ENCODE measurements at places on chromosomes 5 and 9. TPM values are rescaled to one million over a fixed set of nuclear protein-coding genes. Genes with fewer than 3 reads are reported as not detected.
A peak's percentile ranks its signal among the peaks of the same experiment; 100 is the strongest.

PCDHGC3 gene
- total RNA-seq, result 18.8 TPM

KIF4B gene
- 0.18 TPM for total RNA-seq

- no peak for DNase-seq
- peak overlapping the region; percentile 64 for H3K4me3 ChIP-seq
- peaks cover 22% of the 10 kb centered on the region for H3K27me3 ChIP-seq
- no peaks in the 10 kb centered on the region for H3K36me3 ChIP-seq
- peaks cover 16% of the 10 kb centered on the region for H3K4me1 ChIP-seq
Observed at GRCh38 chr5:149273237-149273636, 1.6 kb downstream of the AFAP1L1 start.

SPAAR gene
- not detected for total RNA-seq

GRCh38 chr5:128237546-128237945 is 154.0 kb downstream of the SLC12A2 start:
- H3K4me3 ChIP-seq, result no peak overlapping the region
- H3K27me3 ChIP-seq, result no peaks in the 10 kb centered on the region
- DNase-seq, result peak; percentile 63

DNA sequence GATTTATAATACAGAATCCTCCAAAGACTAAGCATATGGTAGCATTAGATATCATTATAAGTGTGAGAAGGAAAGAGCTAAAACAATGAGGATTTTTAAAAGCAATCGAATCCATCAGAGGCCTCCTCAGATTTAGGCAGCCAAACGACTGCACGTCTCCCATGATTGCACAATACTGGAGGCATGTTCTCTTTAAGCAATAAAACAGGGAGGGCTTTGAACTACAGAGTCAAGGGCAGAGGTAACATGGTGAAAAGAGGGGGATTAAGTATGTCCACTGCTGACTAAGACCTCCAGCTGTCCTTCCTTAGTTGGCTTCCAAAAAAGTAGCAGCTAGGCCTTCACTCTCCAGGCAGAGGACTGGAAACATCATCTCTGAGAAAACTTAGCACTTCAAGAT is 298.7 kb upstream of the RGMB start:
- no peaks in the 10 kb centered on the region for H3K36me3 ChIP-seq
- no peaks in the 10 kb centered on the region for H3K4me1 ChIP-seq
- no peaks in the 10 kb centered on the region for H3K27me3 ChIP-seq

DNA sequence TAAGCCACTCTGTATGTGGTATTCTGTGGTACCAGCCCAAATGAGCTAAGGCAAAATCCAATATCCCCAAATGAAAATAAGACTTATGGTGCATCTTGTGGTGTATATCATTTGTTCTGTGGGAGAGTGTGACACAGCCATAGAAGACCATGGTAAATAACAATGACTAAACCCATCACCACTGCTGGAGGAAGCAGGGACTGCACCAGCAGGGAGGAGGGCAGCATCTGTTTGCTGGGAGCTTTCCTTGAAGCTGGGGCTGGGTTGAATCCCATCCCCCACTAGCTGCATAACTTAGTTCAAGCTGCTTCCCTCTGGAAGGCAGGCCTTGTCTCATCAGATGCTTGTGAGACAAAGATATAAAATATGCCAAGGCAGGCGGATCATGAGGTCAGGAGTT is 14.2 kb downstream of the GADD45G start:
- H3K27ac ChIP-seq, result no peak overlapping the region
- H3K36me3 ChIP-seq, result no peaks in the 10 kb centered on the region
- no peak overlapping the region for H3K4me3 ChIP-seq
- H3K27me3 ChIP-seq, result no peaks in the 10 kb centered on the region
- DNase-seq, result no peak

TUBB4B gene
- total RNA-seq, result 115 TPM

- H3K4me3 ChIP-seq, result no peak overlapping the region
- peak; percentile 30 for DNase-seq
- no peak overlapping the region for H3K27ac ChIP-seq
- peaks cover 6% of the 10 kb centered on the region for H3K4me1 ChIP-seq
Observed at GRCh38 chr5:113197456-113198200, 221.0 kb downstream of the DCP2 start.

- peak overlapping the region; percentile 88 for H3K27ac ChIP-seq
- H3K27me3 ChIP-seq, result no peaks in the 10 kb centered on the region
- DNase-seq, result peak; percentile 70
- peak overlapping the region; percentile 70 for H3K4me3 ChIP-seq
- H3K36me3 ChIP-seq, result no peaks in the 10 kb centered on the region
Observed at GRCh38 chr9:104927216-104927911, 591 bp downstream of the ABCA1 start.

DNA sequence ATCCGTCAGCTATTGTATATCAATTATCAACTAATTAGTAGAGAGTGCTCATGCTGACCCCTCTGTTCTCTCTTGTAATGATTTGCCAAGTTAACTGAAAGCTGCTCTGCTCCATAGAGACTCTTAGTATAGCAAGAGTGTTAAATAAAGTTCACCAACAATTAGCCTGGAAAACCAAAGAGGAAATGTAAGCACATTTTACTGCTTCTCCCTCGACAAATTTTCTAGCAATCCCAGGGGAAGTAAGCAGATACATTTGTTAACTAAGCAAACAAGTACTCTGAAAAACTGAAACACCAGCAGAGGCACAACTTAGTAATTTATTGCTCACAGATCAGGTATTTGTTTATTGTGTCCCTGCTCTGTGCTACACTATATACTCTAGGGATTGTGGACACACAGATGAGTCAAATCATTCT is 162.2 kb downstream of the GLIS3 start:
- H3K27ac ChIP-seq, result peak overlapping the region; percentile 39
- H3K36me3 ChIP-seq, result no peaks in the 10 kb centered on the region
- DNase-seq, result no peak
- peaks cover 15% of the 10 kb centered on the region for H3K4me1 ChIP-seq
- H3K27me3 ChIP-seq, result no peaks in the 10 kb centered on the region

- no peaks in the 10 kb centered on the region for H3K36me3 ChIP-seq
- no peaks in the 10 kb centered on the region for H3K4me1 ChIP-seq
- no peak overlapping the region for H3K27ac ChIP-seq
- no peaks in the 10 kb centered on the region for H3K27me3 ChIP-seq
- H3K4me3 ChIP-seq, result no peak overlapping the region
Observed at GRCh38 chr5:27389696-27390095, 351.3 kb upstream of the CDH9 start.

HARS1 gene
- total RNA-seq, result 50.3 TPM

ST8SIA4 gene
- total RNA-seq, result 3.6 TPM

DNA sequence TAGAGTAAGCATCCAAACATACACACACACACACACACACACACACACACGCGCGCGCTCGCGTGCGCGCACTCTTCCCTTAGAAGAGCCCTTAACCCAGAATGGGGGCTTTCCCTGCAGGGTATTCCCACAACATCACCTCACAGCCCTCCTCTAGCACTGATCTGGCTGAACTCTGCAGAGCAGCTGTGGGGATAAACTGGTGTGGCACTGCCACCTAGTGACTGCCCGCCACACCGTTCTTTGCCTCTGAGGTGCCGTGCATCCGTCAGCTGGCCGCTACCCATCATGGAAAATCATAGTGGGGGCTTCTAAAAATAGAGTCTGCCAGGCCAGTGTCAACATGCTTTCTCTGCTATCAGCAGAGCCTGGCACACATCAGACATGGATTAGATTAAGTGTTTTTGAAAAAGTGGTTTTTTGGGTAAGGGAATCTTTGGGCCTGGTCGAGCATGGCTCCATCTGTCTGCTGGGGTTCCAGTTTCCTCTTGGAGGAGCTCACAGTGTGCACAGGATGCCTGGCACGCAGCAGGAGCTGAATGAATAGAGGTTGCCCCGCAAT is 88.1 kb downstream of the KCNN2 start:
- H3K27ac ChIP-seq, result no peak overlapping the region
- DNase-seq, result peak; percentile 63

DNA sequence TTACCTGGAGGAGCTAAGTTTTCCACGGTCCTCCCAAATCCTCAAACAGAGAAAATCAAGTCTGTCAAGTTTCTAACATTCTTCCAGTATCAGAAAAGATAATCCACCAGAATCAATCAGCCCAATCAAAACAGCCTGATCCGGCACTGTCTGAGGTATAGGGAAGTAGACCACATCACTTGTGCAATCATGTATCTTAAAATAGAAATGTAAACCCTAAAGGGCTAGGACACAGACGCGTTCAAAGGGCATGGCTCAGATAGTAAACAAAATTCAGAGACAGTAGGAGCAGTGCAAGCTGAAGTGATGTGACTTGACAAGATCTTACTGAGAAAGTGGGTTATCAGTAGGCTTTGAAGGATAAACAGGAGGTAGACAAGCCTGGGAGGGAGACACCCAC is 252.4 kb upstream of the DAPK1 start:
- H3K4me3 ChIP-seq, result no peak overlapping the region
- no peaks in the 10 kb centered on the region for H3K4me1 ChIP-seq
- H3K36me3 ChIP-seq, result no peaks in the 10 kb centered on the region
- no peak overlapping the region for H3K27ac ChIP-seq
- no peaks in the 10 kb centered on the region for H3K27me3 ChIP-seq

KCTD16 gene
- not detected for total RNA-seq

DNA sequence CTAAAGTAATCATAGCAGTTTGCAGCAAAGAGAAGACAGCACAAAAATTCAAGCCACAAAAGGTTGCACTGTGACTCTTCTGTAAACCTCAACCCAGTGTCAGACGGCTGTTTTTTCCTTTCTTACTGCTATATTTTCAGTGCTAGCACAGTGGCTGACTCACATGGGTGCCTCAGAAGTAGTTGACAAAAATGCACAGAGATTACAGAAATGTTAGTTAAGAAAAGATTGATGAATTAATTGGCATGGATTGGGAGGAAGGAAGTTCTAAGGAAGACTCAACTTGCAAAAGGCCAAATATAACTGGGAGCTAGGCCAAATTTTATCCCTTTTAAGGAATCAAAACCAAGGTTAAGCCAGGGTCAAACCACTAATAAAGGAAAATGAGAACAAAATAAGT is 43.7 kb upstream of the ITGA1 start:
- DNase-seq, result peak; percentile 42
- no peak overlapping the region for H3K4me3 ChIP-seq
- H3K36me3 ChIP-seq, result no peaks in the 10 kb centered on the region
- H3K27ac ChIP-seq, result no peak overlapping the region
- no peaks in the 10 kb centered on the region for H3K27me3 ChIP-seq

- H3K36me3 ChIP-seq, result no peaks in the 10 kb centered on the region
- no peak for DNase-seq
- no peaks in the 10 kb centered on the region for H3K4me1 ChIP-seq
- no peak overlapping the region for H3K4me3 ChIP-seq
- no peaks in the 10 kb centered on the region for H3K27me3 ChIP-seq
Observed at GRCh38 chr5:167509076-167509475, 782.4 kb upstream of the WWC1 start.

DNA sequence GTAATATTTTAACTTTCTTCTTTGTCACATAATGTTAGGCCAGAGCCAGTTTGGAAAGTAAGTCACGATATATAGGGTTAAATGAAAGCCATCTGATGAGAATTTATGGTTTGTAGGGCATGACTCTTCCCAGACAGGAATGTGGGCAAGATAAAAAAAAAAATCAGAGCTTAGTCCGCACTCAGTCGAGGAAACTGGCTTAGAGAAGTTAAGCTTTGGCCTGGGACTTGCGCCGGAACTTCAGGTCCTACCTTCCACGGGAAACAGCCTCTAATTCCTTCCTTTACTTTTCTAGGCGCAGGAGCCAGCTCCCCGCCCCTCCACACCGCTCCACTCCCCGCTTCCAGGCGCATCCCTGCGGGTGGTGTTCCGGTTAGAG is 475 bp downstream of the DDX31 start:
- peak overlapping the region; percentile 88 for H3K4me3 ChIP-seq
- H3K27ac ChIP-seq, result peak overlapping the region; percentile 96
- H3K27me3 ChIP-seq, result no peaks in the 10 kb centered on the region
- peaks cover 26% of the 10 kb centered on the region for H3K4me1 ChIP-seq
- no peaks in the 10 kb centered on the region for H3K36me3 ChIP-seq

DDX41 gene
- 91.1 TPM for total RNA-seq

GRCh38 chr9:13809401-13809800 is 504.5 kb downstream of the NFIB start:
- H3K27me3 ChIP-seq, result no peaks in the 10 kb centered on the region
- H3K4me3 ChIP-seq, result no peak overlapping the region
- H3K4me1 ChIP-seq, result no peaks in the 10 kb centered on the region

- DNase-seq, result no peak
- no peaks in the 10 kb centered on the region for H3K27me3 ChIP-seq
- peak overlapping the region; percentile 78 for H3K27ac ChIP-seq
Observed at GRCh38 chr5:173919443-173919842, 31.3 kb downstream of the CPEB4 start.

GRCh38 chr5:125293726-125294125 is 547.3 kb upstream of the ZNF608 start:
- H3K27ac ChIP-seq, result no peak overlapping the region
- no peak for DNase-seq
- H3K4me3 ChIP-seq, result no peak overlapping the region
- H3K36me3 ChIP-seq, result no peaks in the 10 kb centered on the region
- no peaks in the 10 kb centered on the region for H3K27me3 ChIP-seq

DNA sequence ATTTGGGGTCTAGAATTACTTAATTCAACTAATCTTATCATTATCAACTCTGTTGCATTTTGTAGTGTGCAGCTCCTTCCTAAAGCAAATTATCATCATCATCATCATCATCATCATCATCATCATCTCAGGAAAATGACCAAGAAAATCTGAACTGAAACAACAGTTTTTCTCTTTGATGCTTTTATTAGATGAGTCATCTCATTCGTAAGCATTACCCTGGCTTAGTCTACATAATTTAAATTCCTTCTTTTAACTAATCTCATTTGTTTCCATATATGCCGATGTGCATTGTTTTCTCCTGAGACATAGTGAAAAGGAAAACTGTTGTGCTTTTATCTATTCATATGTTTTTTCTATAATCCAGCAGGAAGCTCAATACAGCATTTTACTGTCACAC is 173.0 kb upstream of the PDE4D start:
- no peaks in the 10 kb centered on the region for H3K27me3 ChIP-seq
- H3K4me3 ChIP-seq, result no peak overlapping the region
- DNase-seq, result no peak
- H3K4me1 ChIP-seq, result no peaks in the 10 kb centered on the region

POLE3 gene
- total RNA-seq, result 4.1 TPM

DNA sequence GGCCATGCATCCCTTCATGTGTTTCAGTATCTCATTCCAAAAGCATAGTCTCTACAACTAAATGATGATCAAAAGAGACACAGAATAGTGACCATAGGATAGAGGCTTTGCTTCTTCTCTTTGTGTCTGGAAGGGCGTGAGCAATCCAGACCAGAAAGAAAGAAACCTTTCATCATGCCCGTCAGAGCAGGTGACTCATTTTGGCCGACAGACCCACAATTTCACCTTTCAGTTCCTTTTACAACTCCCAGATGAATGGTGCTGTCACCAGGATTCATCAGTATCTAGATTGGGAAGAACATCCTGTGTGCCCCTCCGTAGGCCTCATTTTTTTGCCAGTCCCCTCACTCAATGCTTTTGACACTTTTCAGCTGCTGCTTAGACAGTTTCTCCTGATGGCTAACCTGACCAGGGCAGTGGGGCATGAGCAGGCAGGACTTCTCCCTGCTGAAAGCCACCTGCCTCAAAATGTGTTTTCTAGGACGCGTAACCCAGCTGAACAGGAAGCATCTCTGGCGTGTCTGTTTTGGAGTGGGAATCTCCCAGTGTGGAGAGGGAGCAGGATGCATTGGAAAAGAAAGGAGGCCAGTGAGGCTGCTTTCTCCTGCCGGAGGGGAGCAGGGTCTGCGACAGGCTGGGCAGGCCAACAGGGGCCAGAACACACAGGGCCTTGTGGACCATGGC is 21.2 kb downstream of the ABLIM3 start:
- no peak overlapping the region for H3K27ac ChIP-seq
- DNase-seq, result no peak
- no peak overlapping the region for H3K4me3 ChIP-seq
- H3K36me3 ChIP-seq, result no peaks in the 10 kb centered on the region

KLF9 gene
- total RNA-seq, result 116 TPM

AQP7 gene
- 17.4 TPM for total RNA-seq
